ENCODE measurements at places on chromosomes 4 and X.

DNA sequence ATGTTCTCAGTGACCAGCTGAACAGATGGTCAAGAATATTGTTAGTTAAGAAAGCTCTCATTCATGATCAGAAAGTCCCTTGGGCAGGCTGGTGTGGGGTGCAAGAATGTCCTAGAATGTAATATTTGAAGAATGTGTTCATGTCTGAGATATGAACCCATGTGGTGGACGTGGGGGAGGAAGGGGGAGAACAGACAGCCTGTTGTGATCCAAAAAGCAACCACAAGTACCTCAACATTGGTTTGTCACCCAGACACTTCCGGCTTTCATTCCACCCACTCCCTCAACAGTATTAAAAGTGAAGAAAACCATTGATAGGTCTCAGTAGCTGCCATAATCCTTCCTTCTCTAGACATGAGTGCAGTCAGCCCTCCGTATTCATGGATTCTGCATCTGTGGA lies 82.2 kb downstream of the MAML3 start:
- DNase-seq = no peak

DNA sequence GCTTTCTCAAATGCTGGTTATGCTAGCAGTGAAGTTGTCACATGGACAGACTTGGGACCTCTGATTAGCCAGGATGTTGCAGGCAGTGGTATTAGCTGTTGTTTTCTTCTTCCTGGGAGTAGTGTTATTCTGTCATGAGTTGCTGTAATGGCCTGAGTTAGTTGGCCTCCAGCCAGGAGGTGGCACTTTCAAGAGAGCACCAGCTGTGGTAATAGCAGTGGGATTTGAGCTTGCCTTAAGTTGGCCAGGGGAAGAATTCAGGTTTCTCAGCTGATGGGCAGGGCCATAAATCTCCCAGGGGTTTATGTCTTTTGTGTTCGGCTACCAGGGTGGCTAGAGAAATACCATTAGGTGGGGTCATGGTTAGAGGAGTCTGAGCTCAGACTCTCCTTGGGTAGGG lies 132.6 kb downstream of the GLUD2 start:
- no peak for DNase-seq

- no peak for DNase-seq
Measured at GRCh38 chrX:8010105-8010504, 82.9 kb upstream of the PNPLA4 start.

DNA sequence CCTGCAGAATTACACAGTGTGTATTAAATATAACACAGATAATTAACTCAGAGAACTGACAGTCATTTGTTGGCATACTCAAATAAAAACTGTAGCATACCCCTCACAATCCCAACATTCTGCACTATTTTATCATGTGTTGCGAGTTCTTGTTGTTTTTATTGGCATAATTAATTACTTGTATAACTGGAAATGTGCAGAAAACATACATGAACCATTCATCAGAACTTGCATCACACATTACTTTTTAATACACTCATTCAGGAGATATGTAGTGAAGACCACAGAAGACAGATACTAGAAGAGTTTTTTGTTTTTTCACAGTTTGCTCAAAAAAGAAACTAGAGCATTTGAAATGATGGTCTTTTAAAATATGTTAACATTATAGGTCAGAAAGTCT lies 74.6 kb upstream of the NEIL3 start:
- DNase-seq = no peak

DNA sequence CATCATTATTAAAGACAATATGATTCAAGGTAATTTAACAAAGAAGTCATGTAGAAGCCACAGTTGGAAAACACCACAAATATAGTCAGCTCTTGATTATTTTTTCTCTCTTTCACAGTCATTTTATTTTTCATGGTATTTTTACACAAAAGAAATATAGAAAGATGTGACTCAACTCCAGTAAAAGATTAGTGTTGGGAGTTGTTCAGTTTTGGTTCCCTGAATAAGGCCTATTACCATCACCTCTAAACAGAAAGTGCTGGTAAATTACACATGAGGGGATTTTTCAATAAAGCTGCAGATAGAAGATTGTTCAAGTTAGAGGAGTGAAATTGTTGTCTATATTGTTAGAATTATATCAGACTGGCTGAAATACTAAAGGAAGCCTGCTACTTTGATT lies 107.0 kb downstream of the DDIT4L start:
- no peak for DNase-seq

DNA sequence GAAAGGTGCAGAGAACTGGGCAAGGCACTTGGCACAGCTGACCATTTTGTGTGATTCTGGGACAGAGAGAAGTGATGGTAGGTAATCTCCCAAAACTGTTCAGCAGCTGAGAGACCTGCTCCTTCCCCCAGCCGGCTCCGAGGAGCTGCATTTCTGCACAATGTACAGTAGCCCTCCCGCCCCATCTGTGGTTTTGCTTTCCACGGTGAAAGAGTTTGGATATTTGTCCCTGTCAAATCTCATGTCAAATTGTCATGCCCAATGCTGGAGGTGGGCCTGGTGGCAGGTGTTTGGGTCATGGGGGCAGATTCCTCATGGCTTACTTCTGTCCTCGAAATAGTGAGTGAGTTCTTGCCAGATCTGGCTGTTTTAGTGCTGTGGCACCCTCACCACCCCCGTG lies 90.5 kb upstream of the CD99 start:
- DNase-seq = no peak

DNA sequence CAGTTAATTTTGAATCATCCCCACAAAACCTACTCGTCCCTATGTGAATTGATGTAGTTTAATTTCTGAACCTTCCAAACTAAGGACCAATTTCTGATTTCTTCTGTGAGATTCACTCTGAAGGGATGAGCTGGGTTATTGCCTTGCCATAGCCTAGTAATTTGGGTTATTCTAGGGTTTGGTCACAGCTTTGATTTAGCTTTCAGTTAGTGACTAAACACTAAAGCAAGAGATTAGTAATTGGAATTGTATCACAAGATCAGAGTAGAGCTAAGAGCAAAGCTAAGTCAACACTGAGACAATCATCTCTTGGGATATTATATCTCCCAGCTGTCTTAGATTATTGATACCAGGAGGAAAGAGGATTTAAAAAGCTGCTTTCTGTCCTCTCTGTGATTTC lies 588.0 kb downstream of the CCSER1 start:
- no peak for DNase-seq

DNA sequence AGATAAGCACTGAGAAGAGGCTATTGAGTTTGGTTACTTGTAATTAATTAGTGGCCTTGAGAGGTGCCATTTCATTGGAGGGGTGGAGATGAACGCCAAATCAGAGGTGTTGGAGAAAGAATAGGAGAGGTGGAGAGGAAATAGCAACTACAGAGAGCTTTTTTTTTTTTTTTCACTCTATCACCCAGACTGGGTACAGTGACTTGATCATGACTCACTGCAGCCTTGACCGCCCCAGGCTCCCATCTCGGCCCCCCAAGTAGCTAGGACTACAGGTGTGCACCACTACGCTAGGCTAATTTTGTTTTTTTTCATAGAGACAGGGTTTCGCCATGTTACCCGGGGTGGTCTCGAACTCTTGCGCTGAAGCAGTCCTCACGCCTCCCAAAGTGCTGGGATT lies 5.2 kb downstream of the NHS start:
- DNase-seq = no peak

DNA sequence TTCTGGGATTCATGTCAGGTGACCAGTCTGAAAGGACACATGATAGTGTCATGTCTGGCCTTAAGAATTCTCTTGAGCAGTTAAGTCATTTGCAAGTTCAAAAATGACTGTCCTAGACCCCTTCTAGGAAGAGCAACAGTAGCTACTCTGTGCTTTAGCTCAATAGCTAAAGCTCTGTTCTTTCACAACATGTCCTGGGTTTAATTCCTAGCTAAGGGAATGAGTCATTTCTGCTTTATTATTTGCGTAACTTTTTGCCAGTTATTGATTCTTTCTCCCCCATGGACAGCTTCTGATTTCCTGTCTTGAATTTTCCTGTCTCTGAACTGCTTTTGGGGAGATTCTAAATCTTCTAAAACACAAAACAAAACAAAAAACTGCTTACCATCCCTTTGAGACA lies 1055.8 kb upstream of the DIAPH2 start:
- no peak for DNase-seq

DNA sequence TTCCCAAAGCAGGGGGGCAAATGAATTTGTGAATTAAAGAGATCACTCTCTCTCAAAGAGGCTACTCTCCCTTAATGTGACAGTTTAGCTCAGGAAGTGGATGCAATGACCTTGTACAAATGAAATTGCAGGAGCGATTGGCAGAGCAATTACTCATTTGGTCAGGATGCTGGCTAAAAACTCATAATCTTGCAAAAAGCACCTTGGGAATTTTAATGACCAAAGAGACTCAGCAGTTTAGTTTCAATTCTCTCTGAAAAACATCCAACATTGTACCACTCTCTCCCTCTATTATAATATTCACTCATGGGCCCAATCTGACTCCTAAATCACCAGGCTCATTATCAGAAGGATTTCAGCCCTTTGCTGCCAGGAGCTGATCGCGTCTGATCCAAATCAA lies 26.1 kb downstream of the PDGFC start:
- DNase-seq = no peak

- DNase-seq = no peak
Measured at GRCh38 chr4:155881555-155881954, 15.5 kb upstream of the ASIC5 start.
